ENCODE measurements at places on chromosomes 12 and 14.

DNA sequence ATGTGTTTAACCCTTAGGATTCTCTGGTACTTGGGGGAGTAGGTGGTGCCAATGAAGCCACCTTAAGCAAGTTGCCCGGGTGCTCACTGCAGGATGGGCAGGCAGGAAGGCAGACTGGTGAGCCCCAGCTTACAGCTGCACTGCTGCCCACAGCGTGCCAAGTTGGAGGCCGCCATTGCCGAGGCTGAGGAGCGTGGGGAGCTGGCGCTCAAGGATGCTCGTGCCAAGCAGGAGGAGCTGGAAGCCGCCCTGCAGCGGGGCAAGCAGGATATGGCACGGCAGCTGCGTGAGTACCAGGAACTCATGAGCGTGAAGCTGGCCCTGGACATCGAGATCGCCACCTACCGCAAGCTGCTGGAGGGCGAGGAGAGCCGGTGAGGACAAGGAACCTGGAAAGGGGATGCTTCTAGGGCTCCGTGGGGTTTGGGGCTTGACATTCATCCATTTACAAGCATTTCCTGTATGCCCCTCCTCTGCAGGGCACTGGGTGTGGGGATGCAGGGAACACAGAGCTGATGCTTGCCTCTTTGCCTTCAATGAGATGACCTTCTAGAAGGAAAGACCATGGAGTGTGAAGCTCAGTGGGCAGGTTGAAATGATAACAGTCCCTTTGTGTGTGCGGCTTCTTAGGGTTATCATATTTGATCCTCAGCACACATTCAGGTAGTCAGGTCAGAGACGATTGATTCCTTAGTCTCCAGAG lies 12.4 kb downstream of the KRT7 start:
- DNase-seq = no peak

GRCh38 chr12:90106568-90106967 lies 397.9 kb upstream of the ATP2B1 start:
- DNase-seq = no peak

DNA sequence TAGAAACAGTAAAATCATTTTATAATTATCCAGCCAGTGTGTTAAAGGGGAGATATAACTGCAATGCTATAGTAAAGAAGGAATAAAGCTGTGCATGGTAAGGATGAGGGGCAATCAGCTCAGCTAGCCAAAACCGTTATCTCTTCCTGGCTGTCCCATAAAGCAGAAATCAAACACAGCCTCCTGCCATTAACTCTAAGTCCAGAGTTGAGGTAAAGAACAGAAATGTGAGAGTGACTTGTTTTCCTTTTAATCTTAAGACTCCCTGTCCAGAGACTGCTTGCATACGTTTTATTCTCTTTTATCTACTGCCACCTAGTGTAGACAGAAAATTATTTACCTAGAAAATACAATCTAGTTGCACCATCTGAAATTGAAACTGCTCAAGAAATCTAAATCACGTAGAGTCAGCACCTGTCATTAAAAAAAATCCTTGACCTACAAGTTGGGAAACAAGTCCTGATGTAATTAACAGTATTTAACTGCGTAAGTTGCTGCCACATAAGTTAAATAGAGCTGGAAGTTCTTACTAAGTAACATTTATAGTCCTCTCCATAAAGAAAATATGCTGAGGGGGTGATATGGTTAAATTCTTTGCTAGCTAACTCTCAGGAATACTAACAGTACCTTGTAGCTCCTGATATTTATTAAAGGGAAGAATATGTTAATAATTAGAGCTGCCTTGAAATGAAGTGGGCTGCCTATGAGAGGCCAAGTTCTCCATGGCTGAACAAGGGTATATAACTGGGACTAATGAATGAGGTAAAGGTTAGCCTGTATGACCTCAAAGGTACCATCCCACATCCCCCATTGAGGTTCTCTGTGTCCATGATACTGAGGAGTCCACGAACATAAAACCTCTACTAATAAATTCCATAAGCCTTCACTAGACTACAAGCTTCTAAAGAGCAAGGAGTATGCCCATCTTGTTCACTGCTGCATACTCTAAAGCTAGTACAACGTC lies 62.7 kb downstream of the GALNT4 start:
- DNase-seq = no peak

DNA sequence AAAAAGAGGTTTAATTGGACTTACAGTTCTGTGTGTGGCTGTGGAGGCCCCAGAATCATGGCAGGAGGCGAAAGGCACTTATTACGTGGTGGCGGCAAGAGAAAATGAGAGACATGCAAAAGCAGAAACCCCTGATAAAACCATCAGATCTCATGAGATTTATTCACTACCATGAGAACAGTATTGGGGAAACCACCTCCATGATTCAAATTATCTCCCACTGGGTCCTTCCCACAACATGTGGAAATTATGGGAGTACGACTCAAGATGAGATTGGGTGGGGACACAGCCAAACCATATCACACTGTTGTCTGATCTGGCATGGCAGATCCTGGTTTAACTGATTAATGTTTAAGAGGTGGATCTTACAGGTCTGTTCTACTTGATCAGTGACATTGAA lies 5.6 kb downstream of the DDX47 start:
- no peak for DNase-seq

DNA sequence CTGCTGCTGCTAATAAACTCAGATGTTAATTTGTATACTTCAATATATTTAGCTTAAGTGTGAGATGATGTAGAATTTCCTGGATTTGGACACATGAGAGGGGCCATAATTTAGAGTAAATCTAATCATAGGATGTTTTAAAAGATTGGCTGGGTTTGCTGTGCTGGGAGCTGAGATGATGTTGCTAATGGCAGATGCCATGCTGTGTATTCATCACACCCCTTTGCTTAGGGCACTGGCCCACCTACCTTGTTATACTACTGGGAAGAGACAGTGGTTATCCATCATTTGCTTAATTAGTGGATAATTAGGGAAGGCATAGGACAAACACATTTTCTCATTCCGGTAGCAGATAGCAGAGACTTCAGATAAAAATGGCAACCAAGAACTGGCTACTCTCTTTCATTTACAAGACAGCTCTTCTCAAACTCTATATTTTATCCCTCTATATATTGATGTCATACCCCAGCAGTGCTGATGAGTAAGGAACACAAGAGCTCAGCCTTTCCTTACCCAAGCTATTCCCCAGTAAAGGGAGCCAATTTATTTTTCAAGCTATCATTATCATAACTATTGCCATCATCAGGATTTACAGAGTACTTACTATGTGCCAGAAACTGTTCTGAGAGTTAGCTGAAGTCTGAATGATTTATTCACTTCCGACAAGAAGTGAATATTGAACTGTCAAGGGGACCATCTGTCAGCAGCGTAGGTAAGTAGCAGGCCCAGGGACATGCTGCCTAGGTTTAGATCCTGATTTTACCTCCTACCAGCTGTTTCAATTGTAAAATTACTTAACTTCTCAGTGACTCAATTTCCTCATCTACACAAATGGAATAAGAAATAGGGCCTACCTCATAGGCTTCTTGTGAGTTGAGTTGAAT lies 204.6 kb upstream of the FLRT2 start:
- DNase-seq = no peak

GRCh38 chr14:71399057-71399487 lies 491.8 kb downstream of the PCNX1 start:
- DNase-seq = peak; percentile 25

DNA sequence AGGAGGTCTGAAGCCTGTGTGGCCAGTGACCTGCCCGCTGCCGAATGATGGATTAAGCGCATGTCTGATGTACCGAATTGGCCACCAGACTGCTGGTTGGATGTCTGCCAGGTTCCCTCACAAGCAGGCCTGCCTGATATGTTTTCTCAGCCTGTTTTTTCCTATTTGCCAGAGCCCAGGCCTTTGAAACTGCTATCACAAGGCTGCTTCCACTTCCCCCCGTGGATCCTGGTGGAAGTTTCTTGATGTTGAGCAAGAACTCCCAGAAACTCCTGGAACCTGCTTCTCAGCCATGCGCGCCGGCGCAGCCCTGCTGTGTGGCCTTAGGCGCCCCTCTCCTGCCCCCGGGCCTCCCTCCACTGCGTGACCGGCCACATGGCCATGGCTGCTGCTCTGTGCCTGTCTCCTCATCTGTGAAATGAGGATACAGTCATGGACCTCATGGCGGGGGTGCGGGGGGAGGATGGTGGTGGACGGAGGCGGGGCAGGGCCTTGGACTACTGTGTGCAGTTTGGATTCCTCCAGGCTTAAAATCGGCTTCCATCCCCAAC lies 56.6 kb downstream of the CALM1 start:
- DNase-seq = no peak

Measured in activated T-cell treated with anti-CD3 and anti-CD28 coated beads, Interleukin-2, amount 50 U/mL, for 72 hours (primary cell).